ENCODE measurements at places on chromosomes 3 and 15.

DNA sequence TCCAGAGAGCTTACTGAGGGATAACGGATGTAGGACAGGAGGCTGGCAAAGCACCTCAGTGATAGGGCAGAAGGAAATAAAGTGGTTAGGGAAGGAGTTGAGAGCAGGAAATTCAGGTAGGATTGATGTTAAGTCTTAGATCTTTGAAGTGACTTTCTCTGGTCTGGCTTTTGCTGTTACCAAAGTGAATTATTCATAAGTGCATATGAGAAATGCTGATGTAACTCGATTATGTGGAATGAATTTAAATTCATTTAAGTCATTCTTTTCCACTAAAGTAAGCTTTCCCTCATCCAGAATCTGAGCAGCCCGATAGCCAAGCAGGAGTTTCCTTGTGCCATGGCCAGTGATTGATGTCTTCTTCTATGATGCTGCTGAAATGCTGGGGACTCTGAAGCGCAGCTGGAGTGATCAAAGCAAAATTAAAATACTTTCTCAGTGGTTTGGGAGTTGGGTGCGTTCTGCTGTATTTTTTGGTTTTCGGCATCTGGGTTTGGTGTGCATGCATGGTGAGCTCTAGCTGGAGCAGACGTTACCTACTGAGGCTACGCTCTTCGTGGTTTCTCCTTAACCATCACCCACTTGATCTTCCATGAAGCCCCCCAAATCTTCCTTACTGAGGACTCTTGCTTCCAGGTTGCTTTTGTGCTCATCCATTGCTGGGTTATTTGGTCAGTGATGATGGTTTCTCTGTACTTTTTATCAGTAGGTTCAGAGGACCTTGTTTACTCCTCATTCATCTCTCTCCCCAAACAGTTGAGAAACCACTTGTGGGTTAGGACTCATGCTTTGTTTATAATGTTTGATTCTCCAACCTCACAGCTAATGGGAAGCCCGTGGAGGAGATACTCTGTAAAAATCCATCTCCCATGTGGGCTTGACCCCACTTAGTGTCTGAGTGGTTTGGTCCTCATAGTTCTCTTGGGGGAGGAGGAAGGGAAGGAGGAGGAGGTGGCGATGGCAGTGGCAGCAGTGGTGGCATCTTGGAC is 72.5 kb downstream of the IGF1R start:
- DNase-seq = no peak

DNA sequence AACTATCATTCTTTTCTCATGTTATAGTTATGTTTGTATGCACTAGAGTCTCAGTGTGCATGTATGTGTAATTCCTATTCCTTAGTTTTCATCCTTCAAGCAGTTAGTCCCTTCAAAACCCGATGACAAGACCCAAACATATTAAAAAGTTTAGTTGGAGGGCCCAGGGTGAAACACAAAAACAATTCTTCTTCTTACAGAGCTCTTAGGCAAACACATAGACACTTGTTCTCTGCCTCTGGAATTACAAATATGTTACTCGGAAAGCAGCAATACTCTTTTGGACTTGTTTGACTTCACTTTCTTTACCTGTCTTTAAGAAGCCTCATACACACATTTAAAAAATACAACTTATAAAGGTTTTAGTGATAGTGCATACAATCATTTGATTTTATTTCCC is 763 bp upstream of the CNTN6 start:
- DNase-seq = no peak

- no peak for DNase-seq
Observed at GRCh38 chr3:59253523-59253922, 203.7 kb upstream of the CFAP20DC start.

- DNase-seq = no peak
Observed at GRCh38 chr3:36212251-36212650, 168.1 kb upstream of the STAC start.

DNA sequence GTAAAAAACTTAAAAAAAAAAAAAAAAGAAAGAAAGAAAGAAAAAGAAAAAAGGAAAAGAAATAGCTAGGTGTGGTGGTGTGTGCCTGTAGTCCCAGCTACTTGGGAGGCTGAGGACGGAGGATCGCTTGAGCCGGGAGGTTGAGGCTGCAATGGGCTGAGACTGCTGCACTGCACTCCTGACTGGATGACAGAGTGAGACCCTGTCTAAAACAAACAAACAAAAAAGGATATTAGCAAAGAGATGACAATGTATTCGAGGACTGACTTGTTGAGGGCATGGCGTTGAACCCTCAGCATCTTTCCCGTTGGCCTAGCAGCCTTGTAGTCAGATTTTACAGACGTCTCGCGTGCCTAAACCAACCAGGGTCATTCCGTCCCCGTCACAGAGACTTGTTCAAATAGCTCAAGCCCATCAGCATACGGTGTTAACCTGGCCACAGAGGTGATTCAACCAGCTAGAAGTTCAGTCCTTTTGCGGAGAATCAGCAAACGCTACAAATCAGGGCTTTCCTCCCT is 528 bp upstream of the NIT2 start:
- DNase-seq = no peak

DNA sequence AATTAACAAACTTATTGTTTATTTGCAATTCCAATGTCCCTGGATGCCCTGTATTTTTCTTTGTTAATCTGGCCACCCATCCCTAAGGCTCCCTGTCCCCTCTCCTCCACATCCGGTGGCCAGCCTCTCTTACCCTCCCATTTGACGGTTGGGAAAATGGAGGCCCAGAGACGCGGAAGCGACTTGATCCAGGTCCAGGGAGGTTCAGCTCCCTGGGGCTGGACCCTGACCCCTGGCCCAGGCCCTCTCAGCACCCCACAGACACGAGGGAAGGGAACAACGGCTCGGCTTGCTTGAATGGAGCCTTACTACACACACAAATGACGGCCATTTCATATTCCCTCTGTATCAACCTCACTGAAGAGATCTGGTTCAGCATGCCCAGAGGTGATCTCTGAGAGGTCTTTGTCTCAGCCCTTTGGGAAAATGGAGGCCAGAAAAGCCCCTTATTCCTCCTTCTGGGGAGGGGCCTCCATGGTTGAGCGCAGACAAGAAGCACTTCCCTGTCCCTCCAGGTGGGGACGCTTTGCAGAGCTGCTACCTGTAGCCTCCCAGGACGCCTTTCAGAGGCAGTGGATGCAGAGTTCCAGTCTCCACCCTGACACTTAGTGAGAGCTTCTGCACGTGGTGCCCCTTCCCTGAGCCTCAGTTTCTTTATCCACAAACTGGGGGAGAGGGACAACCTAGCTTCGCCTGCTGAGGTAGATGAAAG is 82.1 kb downstream of the ATP2B2 start:
- DNase-seq = no peak

- no peak for DNase-seq
Observed at GRCh38 chr3:111315930-111316587, 225.9 kb upstream of the CD96 start.

GRCh38 chr3:131025539-131025938 is 1.1 kb downstream of the ASTE1 start:
- DNase-seq = no peak

GRCh38 chr3:86744051-86744450 is 246.9 kb downstream of the VGLL3 start:
- DNase-seq = no peak

GRCh38 chr3:158249183-158249582 is 139.3 kb downstream of the RSRC1 start:
- no peak for DNase-seq

GRCh38 chr3:54866251-54866650 is 61.6 kb downstream of the LRTM1 start:
- DNase-seq = no peak

GRCh38 chr3:112351823-112352222 is 18.9 kb downstream of the CD200 start:
- DNase-seq = no peak

DNA sequence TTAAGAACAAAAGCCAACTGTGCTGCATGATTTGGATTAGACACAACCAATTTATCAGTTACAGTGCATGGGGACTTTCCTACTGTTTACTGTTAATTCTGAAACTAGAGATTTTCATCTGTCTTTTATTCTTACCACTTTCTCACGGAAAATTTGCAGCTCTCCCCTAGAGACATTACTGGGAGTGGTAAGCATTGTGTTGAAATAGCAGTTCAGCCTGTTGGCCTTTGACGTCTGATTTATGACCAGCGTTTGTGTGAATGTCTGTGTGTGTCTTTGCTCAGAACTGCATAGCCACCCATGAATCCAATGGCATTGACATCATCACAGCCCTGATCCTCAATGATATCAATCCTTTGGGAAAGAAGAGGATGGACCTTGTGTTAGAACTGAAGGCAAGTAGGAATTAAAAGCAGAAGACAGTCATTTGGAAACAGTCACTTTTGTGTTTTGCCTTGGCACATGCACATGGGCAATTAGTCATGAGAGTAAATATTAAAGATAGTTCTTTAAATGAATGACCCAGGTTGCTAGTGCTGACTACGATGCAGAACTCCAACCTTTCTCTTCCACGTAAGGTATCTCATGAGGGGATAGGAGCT is 202.2 kb upstream of the BHLHE40 start:
- no peak for DNase-seq

DNA sequence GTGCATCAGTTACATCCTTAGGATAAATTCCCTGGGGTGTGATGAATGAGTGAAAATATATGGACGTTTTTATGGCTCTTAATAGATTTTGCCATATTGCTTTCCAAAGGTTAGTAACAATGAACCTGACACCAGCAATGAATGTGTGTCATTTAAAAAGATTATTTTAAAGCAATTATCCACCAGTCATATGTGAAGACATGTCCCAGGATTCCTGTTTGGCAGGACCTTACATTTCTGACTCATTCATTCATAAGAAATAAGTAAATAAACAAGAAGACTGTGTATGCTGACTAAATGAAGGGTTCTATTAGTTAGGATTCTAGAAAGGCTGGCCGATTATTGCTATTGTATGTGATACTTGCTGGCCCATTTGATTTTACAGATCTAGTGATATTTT is 201.5 kb downstream of the SOX2 start:
- DNase-seq = no peak

GRCh38 chr15:99826157-99826780 is 93.0 kb upstream of the LYSMD4 start:
- DNase-seq = no peak

DNA sequence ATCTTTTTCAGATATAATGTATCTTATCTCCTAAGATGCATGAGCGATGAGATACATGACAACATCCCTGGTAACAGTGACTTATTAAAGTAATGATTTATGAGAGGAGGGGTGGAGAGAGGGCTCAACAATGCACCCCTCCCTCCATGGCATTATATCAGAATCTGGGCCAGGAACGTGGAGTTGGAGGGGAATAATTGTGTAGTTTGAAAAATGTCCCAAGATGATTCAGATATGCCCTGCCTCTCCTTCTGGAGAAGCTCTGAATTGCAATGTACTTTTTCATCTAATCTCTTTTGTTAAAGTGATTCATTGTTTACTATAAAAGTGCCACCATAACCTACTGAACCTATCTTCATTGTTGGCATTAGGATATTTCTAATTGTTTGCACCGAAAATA is 86.5 kb downstream of the FRMD4B start:
- no peak for DNase-seq

GRCh38 chr15:88077296-88078020 is 179.1 kb downstream of the NTRK3 start:
- no peak for DNase-seq
